Mesangial cell (primary cell): ENCODE measurements at places on chromosomes 7 and 10. TPM values are rescaled to one million over a fixed set of nuclear protein-coding genes. Genes with fewer than 3 reads are reported as not detected.

Gene MSRB2
- 12.9 and 22.4 TPM in 2 replicates for total RNA-seq

Gene MBL2
- total RNA-seq = not detected in 2 replicates

Gene CPA4
- total RNA-seq = 40.3 and 40.9 TPM in 2 replicates

Gene SPOCK2
- 17.8 and 103 TPM in 2 replicates for total RNA-seq

Gene CPVL
- 4.1 and 10.3 TPM in 2 replicates for total RNA-seq

Gene IFIT1B
- total RNA-seq = not detected in 2 replicates

Gene PLCE1
- 4.4 and 5.2 TPM in 2 replicates for total RNA-seq

Gene NKX1-2
- not detected in 2 replicates for total RNA-seq

Gene SRI
- total RNA-seq = 104 and 115 TPM in 2 replicates

Gene TRIP6
- 74.3 and 84.3 TPM in 2 replicates for total RNA-seq

Gene ENTPD1
- 0.13 and 0.16 TPM in 2 replicates for total RNA-seq

Gene NOS3
- total RNA-seq = 2.0 and 4.3 TPM in 2 replicates

Gene OR2A42
- total RNA-seq = under 0.01 and 0.49 TPM in 2 replicates

Gene CALHM3
- not detected in 2 replicates for total RNA-seq

Gene EXOSC1
- 35.7 and 47.3 TPM in 2 replicates for total RNA-seq

Gene SPAM1
- not detected in 2 replicates for total RNA-seq

Gene POU6F2
- not detected in 2 replicates for total RNA-seq

Gene LIPM
- total RNA-seq = not detected in 2 replicates

Gene IGFBP3
- 56.2 and 173 TPM in 2 replicates for total RNA-seq

Gene STEAP2
- 1.3 and 3.3 TPM in 2 replicates for total RNA-seq

Gene CDK1
- total RNA-seq = 5.1 and 92.6 TPM in 2 replicates
